ENCODE measurements at places on chromosomes 7 and 10.
A peak's percentile ranks its signal among the peaks of the same experiment; 100 is the strongest.

DNA sequence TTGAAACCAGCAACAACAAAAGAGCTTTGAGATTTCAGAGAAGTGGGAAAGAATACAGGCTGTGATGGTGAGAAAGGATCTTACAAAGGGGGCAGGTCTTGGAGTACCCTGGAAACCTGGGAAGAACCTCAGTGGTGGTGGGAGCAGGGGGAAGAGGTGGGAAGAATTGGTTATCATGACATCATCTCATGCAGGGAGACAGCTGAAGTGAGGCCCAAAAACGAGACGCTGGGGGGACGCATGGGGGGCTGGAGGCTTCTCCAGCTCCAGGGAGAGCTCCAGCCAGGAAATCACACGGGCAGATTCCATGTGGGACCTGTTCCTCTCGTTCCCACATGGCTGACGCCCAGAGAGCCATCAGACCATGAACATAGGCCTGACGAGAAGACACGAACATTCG, 177.3 kb upstream of the RNF32 start:
- no peak for DNase-seq

- DNase-seq, result no peak
These were observed 46.6 kb upstream of the EBF3 start for GRCh38 chr10:130010653-130011052.

DNA sequence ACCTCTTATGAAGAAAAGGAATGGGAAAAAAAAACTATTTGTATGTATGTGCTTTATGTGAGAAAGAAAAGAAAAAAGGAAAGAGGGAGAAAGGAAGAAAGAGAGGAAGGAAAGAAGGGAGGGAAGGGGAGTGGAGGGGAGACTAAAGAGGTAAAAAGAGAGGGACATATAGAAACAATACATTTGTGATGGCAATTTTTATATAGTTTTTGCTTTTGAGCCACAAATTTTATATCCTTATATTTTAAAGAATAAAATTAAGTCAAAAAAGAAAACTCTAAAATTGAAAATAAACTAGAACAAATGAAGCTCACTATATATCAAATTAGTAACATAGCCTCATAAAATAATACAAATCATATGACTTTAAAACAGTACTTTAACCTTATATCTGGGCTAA, 11.0 kb downstream of the C7orf25 start:
- DNase-seq, result no peak

- peak; percentile 88 for DNase-seq
These were observed 10.2 kb upstream of the GDF2 start for GRCh38 chr10:47311932-47312662.

DNA sequence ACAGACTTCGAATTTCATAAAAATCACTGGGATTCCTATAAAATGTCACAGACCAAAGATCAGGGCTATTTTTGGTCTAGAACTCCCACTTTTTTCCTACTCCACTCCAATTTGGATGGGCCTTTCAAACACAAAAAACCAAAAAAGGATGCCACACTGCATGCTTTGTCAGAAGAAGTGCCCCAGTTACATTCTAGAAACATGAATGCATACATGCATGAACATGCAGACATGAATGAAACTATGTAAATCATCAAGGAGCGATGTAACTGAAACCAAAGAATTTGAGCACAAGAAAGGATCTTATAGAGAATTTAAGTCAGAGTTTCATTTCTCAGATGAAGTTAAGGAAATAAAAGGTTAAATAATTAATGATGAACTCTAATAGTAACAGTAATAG, 31.8 kb upstream of the FAM133B start:
- DNase-seq, result no peak

DNA sequence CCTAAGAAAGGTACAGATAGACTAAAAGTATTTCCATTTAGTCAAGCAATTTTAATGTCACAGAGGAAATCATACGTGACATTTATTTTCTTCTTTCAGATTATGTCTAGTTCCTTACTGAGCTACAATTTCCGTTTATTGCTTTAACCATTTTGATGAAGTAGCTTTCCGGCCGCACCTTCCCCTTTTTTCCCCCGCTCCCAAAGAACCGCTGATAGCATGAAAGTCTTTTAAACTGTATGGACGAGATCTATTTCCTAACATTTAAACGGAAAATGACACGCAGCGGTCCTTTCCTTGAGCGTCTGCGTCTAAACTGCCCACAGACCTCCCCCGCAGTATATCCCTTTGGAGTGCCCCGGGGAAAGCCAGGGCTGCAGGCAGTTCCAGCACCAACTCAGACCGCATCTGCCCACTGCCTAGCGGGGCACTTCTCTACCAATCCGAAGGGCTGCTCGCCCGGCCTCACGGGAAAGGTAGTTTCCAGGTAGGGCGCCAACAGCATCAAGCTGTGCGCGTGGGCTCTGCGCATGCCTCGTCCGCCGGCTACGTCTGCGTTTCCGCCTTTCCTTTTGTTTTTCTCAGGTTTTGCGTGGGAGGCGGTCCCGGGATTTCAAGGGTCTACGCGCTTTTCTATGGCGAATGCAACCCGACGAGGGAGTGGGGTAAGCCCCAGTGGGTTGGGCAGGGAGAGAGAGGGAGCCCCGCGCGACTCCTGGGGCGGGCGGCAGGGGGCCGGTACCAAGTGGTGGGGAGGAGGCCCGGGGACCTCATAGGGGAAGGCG, at the start of gene ZNF33A:
Gene ZNF33A (plus strand): TSS at position 557 of the 785 bp plus-strand sequence. CDS start 1,667 bp downstream, outside the sequence.
- DNase-seq, result peak; percentile 100

- no peak for DNase-seq
These were observed 159.7 kb downstream of the AUTS2 start for GRCh38 chr7:69757981-69758430.

- no peak for DNase-seq
These were observed 101.1 kb upstream of the RET start for GRCh38 chr10:42975558-42976340.

- DNase-seq, result peak; percentile 94
These were observed at the start of the genes BUD31 and PDAP1 for GRCh38 chr7:99408379-99409191. BUD31 (plus strand) TSS chr7:99408969; CDS start chr7:99411093, 2,124 bp downstream. PDAP1 (minus strand) TSS chr7:99408597; CDS start chr7:99408548, 49 bp downstream.

DNA sequence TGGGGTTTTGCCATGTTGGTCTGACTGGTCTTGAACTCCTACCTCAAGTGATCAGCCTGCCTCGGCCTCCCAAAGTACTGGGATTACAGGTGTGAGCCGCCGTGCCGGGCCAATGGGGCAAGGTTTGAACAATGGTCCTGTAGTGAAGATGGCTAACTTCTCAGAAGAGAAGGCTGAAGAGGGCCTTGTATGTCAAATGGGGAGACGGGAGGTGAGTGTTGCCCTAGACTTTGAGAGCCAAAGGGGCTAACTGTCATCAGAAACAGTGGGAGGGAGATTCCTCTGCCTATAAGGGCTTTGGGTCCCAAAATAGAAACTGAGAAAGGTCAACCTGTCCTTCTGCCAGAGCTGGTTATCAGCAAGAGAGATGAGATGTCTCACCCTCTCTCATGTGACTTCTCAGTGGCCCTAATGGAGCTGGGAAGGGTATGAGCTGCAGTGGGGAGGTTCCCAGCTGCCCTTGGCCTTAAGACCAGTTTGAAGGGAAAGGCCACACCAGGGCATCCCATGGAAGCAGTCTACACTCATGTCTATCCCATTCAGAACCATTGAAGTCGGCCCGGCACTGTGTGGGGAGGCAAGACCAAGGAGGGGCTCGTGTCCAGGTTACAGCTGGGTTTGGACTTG, 1.3 kb upstream of the SAMD8 start:
- no peak for DNase-seq

DNA sequence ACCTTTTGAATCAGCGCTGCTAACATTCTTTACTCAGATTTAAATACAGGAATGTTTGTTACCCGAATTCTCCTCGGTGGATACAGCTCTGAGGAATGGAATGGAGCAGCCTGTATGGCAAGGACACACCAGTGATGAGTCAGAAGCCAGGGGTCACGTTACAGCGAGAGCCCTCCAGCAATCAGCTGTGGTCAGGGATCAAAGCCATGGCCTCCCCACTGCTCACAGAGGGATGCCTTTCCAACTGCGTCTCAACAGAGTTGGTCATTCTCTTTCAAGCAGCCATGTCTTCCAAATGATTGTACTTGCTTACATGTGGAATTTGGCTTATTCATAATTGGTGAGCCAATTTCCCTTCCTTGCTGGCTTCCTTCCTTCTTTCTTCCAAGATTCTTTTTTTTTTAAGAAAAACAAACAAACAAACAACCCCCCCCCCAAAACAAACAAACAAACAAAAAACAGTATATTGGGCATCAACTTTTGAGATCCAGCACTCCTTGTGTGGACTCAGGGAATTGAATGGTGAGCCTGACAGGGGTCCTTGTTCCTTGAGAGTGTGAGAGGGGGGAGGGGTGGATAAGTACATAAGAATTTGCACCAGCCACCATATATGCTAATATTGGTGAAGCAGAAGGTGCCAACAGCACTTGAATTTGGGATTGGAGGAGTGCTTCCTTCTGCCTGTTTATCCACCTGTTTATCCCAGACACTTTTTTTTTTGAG, 100.2 kb downstream of the ATXN7L1 start:
- no peak for DNase-seq

DNA sequence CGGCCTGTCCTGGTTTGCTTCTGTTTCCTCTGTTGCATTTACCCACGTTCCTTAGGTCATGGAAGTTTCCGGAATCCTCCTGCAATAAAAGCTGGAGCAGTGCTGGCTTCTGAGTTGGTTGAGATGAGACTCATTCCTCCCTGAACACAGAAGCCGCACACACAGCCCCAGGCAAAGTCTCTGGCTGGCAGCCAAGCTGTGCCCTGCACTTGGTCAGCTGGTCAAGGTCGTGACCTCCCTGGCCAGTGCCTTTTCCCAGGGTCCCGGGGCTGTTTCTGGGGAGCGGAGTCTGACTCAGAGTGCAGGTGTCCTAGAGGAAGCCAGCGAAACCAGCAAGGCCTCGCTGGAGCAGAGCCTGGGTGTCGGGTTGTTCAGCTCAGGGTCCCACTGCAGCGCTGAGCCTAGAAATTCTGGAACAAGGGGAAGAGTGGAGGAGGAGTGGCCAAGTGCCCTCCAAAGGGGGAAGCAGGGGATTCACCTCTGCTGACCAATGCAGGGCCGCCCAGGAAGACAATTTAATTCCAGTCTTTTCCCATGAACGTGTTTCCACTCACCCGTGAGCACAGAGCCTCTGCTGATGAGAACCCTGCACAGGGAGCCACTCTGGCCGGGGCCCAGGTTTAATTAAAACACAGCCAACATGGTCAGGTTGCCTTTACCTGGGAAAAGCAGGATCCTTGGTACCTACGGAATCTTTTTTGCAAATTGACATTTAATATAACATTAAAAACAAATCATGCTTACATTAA, 245.5 kb upstream of the PPP2R2D start:
- DNase-seq, result no peak

GRCh38 chr10:32950591-32951108, 7.4 kb downstream of the ITGB1 start:
- no peak for DNase-seq

DNA sequence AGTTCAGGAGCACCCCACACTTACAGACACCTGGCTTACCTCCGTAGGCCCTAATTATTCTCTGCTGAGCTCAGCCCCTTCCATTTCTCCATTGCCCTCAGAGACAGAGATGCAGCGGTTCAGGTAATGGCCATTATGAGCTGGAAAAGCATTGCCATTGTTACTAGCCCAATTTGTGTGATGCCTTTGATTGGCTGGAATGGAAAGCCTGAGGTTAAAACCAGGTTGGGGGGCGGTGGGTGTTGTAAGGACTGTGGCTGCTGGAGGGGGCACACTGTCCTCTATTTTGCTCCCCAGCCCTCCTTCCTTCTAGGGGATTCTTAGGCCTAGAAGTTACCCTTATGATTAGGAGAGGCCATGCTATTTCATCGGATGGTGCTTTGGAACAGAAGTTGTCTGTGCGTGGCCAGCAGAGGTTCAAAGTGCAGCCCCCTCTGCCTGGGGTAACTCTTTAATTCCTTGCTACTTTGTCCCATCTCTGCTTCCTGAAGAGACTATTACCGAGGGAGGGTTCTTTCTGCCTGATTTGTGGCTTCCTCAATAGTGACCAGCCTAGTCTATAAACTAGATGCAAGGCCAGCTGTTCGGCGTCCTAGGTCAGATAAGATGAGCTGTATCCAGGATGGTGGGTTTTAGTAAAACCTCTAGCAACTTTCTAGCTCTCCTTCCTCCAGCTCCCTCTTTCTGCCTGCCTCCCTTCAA, 14.2 kb upstream of the ACSL5 start:
- no peak for DNase-seq

DNA sequence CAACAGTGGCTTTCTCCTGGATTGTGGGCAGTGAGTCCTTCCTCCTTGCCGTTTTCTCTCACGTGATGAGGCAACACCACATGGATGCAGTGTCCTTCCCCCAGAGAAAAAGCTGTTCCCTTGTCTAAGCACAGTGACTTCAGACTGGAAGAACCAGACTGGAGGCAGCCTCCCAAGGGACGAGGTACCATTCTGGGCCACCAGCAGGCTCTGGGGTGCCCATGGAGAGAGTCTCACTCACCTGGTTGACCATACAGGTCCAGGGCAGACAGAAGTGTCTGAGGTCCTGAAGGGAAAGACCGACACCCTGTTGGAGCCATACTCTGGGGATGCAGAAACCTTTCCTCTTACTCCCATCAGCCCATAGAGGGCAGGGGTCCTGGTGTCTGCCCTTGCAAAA, 69.2 kb upstream of the DOCK1 start:
- DNase-seq, result no peak

DNA sequence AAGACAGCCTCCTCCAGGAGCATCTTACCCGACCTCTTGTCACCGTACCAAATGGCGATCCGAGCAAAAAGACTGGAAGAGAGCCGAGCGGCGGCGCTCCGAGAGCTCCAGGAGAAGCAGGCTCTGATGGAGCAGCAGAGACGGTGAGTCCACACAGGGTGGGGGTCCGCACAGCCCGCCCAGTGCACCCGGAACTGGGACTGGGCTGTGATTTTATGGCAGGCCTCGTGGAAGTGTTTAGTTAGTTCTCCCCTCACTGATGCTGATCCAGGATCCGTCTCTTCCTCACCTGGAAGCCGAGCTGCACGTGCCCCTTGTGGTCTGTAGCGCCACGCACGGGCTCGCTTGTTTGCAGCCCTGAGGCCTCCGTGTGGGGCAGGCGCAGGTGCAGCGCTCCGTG, 19.6 kb downstream of the LRRC27 start:
- DNase-seq, result no peak

DNA sequence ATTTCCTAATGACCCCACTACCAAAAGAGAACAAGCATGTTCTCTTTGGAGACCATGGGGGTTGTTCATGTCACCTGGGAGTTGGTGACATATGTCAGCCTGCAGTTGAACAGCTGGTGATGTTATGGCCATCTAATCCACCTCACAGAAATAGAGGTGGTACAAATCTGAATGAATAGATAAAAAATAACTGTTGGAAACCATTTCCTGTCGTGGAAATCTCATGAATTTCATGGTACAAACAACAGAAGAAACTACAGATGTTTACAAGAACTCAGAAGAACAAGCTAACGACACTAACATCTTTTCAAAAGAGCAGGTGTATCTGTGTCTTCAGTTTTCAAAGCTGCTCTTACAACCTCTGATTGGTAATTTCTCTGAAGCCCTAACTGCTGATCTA, 81.3 kb downstream of the RAPGEF5 start:
- DNase-seq, result no peak

DNA sequence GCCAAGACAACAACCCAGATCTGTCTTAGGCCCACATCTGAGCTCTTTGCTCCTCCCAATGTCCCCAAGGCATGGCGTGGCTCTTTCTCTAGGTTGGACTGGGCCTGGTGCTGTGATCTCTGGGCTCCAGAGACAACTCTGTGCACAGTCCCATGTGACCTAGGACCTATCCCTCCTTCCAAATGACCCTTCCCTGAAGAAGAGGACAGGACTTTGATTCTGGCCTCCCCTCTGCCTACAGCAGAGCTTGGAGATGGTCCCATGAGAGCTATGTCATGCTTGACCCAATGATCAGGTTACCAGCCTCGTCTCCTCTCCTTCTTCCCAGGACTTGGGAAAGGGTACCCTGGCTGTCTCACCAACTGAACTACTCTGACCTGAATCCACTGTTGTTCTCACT, 296.3 kb upstream of the GALNT17 start:
- DNase-seq, result no peak

GRCh38 chr10:102394801-102395399, 605 bp upstream of the NFKB2 start:
- DNase-seq, result peak; percentile 96

GRCh38 chr10:299969-300368, 164.7 kb downstream of the ZMYND11 start:
- DNase-seq, result no peak
